Stimulated activated CD4-positive, alpha-beta T cell treated with anti-CD3 and anti-CD28 coated beads, Interleukin-4, amount 100 ng/mL, for 1 hour (primary cell): ENCODE measurements at places on chromosomes 3 and 15.

DNA sequence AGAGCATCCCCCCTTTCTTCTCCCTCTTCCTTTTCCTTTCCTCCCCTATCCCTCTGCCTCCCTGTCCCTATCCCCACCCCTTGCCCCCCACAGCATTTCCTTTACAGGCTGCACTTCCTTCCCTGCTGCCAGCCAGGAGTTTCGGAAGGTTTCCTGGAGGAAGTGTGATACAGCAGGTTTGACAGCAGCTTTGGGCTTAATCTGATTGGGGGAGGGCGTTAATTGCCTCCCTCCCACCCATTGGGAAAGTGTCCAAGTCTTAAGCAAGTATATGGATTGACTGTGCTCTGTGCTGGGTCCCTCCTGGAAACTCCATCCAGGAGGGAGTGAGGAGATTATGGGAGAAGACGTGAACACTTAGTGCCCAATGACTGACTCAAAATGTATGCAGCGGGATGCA is 1.8 kb downstream of the SCAMP5 start:
- DNase-seq, result no peak

DNA sequence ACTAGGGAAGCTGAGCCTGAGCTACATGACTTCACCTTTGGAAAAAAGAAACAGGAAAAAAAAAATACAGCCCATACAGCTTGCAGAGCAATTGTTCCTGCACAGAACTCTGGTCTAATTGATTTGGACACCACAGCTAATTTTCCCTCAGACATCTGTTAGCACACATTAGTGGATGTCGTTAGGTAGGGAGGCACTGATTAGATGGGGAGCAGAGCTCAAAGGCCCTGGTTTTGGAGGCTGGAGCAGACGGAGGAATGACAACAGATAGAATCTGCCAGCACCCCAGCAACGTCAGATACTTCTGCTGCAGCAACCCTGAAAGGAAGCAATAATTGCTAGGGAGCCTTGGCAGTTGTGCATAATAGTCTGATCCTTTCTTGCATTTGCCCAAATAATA is 398.9 kb downstream of the LSAMP start:
- no peak for DNase-seq

- DNase-seq, result no peak
Measured at GRCh38 chr15:101499863-101500713, 10.6 kb upstream of the PCSK6 start.

DNA sequence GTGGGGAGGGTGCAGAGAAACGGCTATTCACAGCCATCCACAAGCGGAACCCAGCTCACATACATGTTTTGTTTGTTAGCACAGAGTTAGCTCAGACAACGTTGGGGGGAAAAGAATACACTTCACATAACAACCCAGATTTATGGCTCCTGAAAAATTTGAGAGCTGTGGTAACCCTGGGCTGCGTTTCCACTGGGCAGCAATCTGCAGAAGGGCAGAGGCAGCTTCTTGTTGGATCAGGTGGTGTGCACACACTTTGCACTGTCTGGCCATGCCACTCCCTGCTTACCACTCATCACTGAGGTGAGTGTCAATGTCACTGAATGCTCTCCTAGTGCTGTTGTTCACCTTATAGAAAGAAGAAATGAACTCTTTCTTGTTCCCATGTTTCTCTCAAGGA is 299.8 kb upstream of the SOX14 start:
- DNase-seq, result no peak

GRCh38 chr3:98567666-98568270 is 25.6 kb downstream of the CPOX start:
- no peak for DNase-seq

GRCh38 chr3:111712294-111713167 is 117.4 kb upstream of the ZBED2 start:
- DNase-seq, result no peak

- no peak for DNase-seq
Measured at GRCh38 chr3:141930801-141931200, 54.4 kb downstream of the ATP1B3 start.

DNA sequence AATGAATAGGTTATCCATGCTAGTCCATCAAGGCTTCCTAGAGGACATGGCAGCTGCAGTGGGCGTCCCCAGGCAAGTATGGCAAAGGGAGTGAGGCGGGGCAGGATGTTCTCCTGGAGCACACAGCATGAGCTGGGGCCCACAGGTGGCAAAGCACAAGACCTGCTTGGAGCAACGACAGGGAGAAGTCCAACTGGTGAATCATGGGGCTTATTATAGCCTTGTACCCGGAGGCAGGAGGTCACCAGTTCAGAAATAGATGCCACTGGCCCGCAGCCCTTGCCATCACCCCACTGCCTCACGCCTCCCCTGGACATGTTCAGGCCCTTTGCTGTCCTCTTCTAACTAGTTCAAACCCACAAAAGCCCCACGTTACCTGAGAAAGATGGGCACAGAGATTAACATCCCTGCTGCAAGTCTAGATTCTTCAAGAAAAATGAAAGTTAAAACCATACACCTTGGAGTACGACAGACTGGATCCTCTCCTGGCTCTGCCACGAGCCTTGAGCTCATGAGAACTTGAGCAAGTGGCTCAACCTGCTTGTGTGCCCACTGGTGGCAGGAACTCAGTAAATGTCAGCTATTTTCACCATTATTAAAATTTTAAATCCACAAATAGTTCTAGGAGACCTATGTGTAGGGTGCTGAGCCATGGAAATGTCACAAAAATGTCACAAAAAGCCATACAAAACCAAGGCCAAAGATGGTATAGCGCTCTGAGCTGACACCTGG is 1.8 kb upstream of the SRGAP3 start:
- DNase-seq, result no peak

GRCh38 chr3:195224156-195224979 is 46.6 kb downstream of the XXYLT1 start:
- DNase-seq, result no peak

- no peak for DNase-seq
Measured at GRCh38 chr15:59835776-59836175, 146.7 kb upstream of the BNIP2 start.

- no peak for DNase-seq
Measured at GRCh38 chr15:92907896-92908712, 8.0 kb downstream of the CHD2 start.

DNA sequence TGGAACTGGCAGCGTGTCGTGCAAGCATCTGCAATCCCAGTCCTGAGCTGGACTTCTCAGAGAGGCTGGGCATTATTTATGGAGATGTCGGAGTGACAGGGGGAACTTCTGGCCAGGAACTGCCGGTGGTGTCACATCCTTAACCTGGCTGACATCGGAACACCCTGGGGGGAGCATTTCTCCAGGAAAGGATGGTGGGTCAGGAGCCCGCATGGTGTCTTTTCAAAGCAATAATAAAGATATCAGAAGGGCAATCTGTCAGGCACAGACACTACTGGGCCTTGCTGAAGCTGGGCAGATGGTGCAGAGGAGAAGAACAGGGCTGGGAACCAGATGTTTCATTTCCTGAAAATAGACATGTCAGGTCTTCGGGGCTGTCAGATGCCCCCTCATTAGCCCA is 133.5 kb downstream of the WNT7A start:
- DNase-seq, result no peak

- DNase-seq, result no peak
Measured at GRCh38 chr15:70835415-70835814, 18.5 kb downstream of the LARP6 start.

- DNase-seq, result peak; percentile 35
Measured at GRCh38 chr3:185823078-185824044, 1.5 kb downstream of the IGF2BP2 start.

DNA sequence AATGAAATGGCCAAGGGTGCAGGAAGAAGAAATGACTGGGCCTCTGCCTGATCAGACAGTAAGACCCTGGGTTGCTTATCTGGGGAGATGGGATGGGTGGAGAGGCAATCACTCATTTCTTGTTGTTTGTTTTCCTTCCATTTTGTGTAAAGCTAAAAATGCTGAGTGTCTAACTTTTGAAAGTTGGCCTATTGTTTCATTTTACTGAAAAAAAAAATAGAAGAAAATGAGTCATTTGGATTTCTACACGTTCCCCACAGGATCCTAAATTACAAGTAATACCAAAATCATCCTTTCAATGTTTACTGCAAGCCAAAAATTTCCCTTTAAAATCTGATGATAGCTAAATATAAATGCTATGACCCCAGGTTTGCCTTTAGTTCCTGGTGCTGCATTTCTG is 30.6 kb downstream of the PTX3 start:
- DNase-seq, result no peak

DNA sequence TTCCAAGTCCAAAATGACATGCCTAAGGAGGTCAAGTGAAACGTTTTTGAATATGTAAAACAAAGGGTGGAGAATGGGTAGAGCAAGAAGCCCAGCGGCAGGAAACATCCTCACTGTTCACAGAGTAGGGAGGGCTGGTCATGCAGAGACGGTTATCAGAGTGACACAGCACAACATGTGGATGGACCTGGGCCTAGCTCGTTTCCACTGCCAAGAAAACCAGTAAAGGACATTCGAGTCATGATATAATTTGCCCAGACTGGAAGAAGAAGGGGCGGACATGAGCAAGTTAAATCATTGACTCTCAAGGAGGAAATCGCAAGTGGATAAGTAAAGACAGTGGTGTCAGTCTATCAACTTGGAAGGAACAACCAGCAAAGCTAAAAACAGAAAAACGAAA is 89.3 kb downstream of the LRIG1 start:
- no peak for DNase-seq

GRCh38 chr3:138113326-138113725 is 2.1 kb downstream of the DZIP1L start:
- DNase-seq, result no peak
